ENCODE measurements at places on chromosomes 12 and 14. TPM values are rescaled to one million over a fixed set of nuclear protein-coding genes. Genes with fewer than 3 reads are reported as not detected.

The CLSTN3 gene
- 215 TPM for total RNA-seq

GRCh38 chr12:103558879-103559278 lies 28.2 kb upstream of the STAB2 start:
- no peak for DNase-seq

DNA sequence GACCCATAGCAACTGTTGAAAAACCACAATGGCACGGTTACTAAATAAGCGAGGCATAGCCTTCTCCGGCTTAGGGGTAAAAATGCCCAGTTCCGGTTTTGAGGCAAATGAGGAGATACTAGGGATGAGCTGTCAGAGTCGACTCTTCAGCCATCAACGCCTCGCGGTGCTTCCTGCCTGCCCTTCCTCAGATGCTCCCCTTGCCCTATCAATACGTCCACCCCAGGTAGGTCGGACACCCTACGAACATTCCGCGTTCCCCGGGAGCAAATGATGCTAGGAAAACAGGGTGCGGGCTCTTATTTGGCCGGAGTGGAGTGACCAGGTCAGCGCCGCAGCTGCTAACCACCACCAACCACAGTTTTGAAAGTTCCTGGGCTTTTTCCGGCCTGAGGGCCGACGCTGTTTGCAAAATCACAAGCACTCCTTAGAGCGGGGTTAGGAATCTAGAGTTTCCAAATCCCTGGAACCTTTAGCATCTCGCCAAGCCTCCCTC lies 1.2 kb downstream of the SRSF9 start:
- no peak for DNase-seq

GRCh38 chr14:30657606-30658163 lies 35.6 kb downstream of the SCFD1 start:
- DNase-seq = peak; percentile 8

DNA sequence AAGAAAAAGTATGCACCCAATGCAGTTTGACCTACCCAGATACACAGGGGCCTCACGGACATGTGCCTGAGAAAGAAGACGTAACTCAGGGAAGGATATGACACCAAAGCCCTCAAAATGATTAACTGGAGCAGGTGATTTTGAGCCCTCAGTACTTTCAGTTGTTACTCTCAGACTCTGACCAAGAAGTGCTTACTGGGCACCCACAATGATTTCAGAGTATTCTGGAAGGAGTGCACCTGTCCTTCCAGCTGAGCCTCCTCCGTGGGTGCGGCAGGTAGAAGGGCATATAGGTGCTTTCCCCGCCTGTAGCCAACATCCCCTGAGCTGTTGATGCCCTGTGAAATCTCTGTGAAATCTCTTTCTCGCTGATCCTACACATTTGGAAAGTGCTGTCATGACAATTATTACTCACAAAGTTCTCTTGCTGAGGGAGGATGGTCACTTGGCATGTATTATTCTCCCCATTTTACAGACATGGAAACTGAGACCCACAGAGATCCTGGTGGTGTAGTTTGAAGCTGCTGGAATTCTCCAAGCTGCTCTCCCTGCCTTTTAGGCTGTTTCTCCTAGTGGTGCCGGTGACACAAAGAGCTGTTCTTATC lies 154.3 kb upstream of the CCND2 start:
- DNase-seq = no peak

DNA sequence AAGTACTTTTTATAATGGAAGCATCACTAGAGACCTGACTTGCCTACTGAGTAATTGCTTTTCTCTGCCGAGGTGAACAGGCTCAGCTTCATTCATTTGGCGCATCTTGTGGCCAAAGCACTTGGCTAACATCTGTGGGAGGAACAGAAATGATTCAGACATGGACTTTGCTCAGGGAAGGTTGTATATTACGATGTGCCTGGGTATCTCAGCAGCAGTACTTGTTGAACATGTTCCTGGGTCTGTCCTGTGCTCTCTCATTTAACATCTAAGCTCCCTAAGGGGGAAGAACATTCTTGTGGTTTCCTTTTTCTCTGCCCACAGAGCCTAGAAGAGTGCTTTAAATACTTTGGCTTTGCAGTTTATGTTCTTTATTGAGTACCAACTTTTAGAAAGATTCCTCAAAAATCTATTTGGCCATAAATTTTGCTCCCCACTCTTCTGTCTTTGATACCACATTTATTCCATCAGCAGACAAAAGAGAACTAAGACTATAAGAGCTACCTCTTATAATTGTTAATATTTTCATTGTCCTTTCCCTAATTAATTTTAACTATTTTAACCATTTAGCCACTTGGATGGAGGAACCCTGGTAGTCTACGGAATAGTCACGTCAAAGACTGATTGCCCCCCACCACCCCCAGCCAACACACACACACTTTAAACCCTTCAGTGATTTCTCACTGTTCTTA lies 101.2 kb upstream of the EGLN3 start:
- no peak for DNase-seq

DNA sequence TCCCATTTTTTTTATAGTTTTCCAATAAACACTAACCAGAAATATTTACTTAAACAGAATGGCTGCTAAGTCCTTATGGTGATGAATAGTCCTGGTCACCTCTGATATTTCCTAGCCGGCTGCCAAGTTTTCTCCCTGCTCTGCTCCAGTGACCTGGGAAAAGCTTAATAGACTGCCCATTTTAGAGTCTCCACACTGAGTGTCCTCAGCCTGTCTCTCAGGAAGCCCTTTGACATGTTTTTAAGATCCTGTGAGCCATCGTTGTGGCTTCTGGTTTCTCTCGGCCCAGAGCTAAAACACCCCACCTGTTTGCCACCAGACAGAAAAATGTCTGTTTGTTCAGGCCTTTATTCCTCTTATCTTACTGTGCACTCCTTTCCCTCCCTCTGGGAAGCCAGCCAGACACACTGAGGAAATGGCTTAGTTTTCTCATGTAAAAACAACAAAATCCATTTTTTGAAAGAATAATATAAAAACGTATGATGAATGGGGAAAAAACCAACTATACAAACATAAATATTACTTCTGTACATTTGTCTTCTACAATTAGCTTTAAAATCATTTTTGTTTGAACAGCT lies 25.4 kb upstream of the ALDH2 start:
- DNase-seq = no peak

The ASIC1 gene
- total RNA-seq = 14.3 TPM

GRCh38 chr12:72207486-72208409 lies 64.4 kb upstream of the TRHDE start:
- peak; percentile 24 for DNase-seq

- peak; percentile 56 for DNase-seq
These were observed 24.6 kb upstream of the UBC start for GRCh38 chr12:124939079-124939420.

The SCFD1 gene
- 113 TPM for total RNA-seq

GRCh38 chr14:67564236-67564635 lies 31.1 kb downstream of the PLEKHH1 start:
- no peak for DNase-seq

DNA sequence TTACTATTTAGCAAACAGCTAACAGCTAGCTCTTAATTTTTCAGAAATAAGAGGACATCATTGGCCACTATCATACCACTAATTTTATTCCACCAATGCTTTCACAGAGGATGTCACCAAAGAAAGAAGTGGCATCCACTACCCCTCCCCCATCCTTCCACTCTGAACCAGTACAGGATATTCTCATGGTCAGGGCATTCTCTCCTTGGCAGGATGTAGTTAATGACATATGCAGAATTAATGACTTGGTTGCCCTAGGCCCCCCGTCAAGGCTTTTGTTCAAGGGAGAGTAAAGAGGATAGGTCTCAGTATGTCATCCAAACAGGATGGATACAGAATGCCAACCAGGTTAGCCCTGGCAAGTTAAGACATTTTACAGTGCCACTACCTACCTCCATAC lies 18.9 kb upstream of the NUP107 start:
- no peak for DNase-seq

The NUP37 gene
- total RNA-seq = 18.0 TPM

- DNase-seq = no peak
These were observed 63.2 kb downstream of the PLEKHG3 start for GRCh38 chr14:64767215-64767964.

- no peak for DNase-seq
These were observed 30.0 kb downstream of the SH2B3 start for GRCh38 chr12:111435661-111436201.

- DNase-seq = no peak
These were observed 41.3 kb upstream of the PNMA1 start for GRCh38 chr14:73755434-73756014.

- no peak for DNase-seq
These were observed 1.1 kb downstream of the MSRB3 start for GRCh38 chr12:65279369-65280112.

The VDR gene
- total RNA-seq = 0.17 TPM

DNA sequence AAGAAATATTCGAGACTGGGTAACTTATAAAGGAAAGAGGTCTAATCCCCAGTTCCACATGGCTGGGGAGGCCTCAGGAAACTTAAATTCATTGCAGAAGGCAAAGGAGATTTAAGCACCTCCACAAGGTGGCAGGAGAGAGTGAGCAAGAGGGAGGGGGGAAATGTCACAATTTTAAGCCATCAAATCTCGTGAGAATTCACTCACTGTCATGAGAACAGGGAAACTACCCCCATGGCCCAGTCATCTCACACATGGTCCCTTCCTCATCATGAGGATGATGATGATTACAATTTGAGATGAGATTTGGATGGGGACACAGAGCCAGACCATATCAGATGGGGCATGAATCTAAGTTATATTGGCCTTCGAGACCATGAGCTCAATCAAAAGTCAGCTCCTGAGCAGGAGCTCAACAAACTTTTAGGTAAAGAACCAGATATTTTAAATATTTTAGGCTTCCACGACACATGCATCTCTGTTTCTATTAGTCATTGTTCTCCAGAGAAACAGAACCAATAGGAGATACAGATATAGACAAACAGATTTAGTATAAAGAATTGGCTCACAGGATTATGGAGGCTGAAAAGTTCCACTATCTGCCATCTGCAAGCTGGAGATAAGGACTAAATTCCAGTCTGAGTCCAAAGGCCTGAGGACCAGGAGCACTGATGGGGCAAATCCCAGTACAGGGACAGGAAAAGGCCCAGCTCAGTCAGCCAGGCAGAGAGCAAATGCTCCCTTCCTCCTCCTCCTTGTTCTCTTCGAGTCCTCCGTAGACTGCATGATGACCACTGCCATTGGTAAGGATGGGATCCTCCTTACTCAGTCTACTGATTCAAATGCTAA lies 24.9 kb downstream of the DGLUCY start:
- no peak for DNase-seq

The LRRK2 gene
- total RNA-seq = 43.5 TPM

The GAS2L3 gene
- 121 TPM for total RNA-seq

The MAP3K9 gene
- 6.4 TPM for total RNA-seq

The LHX5 gene
- 1.6 TPM for total RNA-seq

- no peak for DNase-seq
These were observed 50.4 kb upstream of the AMN start for GRCh38 chr14:102872020-102872419.

The VWF gene
- total RNA-seq = 76.6 TPM

- DNase-seq = no peak
These were observed 886.0 kb upstream of the FBXO33 start for GRCh38 chr14:40318211-40318719.

- no peak for DNase-seq
These were observed 16.9 kb downstream of the LRRK2 start for GRCh38 chr12:40241741-40242140.

- no peak for DNase-seq
These were observed 52.5 kb downstream of the GALNT9 start for GRCh38 chr12:132276827-132277373.

DNA sequence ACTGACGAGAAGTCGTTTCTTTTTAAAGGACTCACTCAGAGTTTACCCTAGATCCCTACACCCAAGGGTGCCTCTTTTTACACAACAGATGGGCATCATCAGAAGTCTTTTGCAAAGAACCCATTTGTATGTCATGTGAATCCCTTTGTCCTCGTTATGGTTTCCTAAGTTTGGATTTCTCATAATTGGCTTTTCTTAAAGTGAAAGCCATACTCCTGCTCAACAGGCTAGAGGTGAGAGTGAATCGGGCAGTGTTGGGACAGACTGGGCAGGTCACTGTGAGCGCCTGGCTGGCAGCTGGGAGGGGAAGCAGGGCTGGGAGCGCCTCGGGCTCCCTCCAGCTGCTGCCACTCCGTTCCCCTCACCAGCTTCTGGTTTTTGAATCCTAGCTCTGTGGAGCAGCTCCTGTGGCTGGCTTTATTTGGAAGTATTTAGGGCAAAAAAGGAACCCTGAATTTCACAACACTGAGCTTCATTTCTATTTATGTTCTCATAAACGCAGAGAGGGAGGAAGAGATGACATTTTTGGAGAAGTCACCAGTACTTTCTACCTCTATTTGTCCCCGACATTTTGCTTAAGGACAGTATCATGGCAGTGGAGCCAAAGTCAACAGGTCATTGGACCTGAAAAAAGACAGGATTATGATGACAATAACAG lies 63.8 kb upstream of the ACTN1 start:
- no peak for DNase-seq

The SCNN1A gene
- 0.40 TPM for total RNA-seq

DNA sequence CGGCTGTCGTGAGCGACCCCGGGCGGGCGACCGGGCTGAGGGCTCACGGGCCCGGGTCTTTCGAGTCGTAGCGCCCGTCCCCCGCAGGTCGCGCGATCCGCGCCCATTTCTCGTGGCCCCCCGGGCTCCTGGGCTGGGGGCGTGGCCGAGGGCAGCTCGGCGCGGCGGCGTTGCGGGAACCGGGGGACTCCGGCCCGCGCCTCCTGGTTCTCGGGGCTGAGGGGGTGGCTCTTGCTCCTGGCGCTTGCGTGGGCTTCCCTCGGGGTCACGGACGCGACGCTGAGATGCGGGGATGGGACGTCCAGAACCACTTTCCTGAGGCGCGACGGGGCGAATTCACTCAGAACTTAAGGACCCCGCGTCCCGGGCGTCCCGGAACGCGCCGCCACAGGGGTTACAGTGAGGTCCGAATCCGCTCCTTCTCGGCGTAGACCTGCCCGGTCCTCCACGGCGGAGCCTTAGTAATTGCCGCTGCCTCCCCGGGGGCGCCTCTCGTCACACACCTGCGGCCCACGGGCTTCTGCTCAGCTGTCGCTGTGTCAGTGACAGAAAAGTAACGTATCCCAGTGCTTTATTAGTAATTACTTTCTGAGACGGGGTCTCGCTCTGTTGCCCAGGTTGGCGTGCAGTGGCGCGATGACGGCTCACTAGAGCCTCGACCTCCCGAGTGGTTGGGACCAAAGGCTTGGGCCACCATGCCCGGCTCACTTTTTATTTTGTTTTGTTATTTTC lies 606 bp downstream of the EP400 start:
- peak; percentile 17 for DNase-seq

- no peak for DNase-seq
These were observed 59.0 kb downstream of the KCNK10 start for GRCh38 chr14:88264116-88264515.

The KCNH5 gene
- 17.9 TPM for total RNA-seq

- DNase-seq = peak; percentile 88
These were observed 2.0 kb upstream of the ATN1 start for GRCh38 chr12:6925540-6926279.

- peak; percentile 87 for DNase-seq
These were observed 11.1 kb upstream of the DPF3 start for GRCh38 chr14:72904840-72905561.

DNA sequence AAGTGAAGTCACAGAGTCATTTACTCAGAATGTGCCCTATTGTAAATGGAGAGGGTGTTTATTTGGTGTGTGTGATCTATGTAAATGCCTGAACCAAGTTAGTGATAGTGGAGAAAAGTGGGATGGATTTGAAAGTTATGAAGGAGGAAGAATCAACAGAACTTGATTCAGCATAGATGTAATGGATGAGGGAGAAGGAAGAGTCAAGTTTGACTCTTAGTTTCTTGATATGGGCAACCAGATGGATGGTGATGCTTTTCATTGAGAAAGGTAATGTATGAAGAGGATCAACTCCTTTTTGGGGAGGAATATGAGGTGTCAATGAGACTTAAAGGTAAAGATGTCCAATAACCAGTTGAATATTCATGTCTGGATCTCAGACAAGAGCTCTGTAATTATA lies 6.7 kb upstream of the MON2 start:
- no peak for DNase-seq

- no peak for DNase-seq
These were observed 189.3 kb downstream of the DACT1 start for GRCh38 chr14:58826845-58827686.

All from spinal cord (tissue), 10 donors.